CD4-positive, alpha-beta T cell treated with Interferon alpha-2 for 1 hour (primary cell): ENCODE measurements at places on chromosomes 4 and X.

DNA sequence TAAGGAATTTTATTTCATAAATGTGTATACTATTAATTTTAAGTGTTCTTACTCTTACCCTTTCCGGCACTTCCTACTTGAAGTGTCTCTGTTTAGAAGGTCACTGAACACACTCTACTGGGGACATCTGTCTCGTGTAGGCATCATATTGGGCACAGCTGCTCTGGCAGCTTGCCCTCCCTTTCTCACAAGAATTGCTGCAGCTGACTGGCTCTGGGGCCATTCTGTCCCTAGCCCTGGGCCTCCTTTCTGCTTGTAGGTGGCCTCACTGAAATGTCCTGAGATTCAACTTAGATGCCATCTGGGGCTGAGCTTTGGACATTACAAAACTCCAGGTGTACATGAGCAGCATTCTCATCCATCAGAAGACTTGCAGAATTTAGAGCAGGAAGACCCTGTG is 49.6 kb downstream of the SMAD1 start:
- no peak for DNase-seq

DNA sequence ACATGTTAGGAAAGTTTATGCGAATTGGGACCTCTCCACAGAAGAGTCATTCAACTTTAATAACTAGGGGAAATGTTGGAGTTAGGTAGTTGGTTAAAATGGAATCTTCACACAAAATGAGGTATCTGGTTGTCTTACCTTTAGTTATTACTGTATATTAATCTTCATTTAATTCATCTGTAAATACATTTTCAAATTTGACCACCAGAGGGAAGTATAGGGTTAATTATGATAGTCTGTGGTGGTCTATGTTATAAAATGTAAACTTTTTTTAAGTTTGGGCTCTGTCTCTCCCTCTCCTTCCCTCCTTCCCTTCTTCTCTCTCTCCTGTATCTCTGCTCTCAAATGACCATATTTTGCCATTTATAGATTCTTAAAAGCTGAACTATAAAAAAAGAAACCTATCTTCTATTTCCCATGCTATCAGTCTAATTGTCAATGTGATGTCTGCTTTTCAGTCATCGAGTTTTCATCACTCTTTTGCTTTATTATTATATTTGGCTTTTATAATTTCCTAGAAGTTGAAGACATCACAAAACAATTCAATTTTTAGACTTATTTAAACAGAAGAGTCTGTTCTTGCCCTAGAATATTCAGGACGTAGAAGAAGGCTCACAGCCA is 49.8 kb downstream of the TMEM144 start:
- no peak for DNase-seq

GRCh38 chr4:137694138-137694537 is 161.8 kb upstream of the PCDH18 start:
- no peak for DNase-seq

DNA sequence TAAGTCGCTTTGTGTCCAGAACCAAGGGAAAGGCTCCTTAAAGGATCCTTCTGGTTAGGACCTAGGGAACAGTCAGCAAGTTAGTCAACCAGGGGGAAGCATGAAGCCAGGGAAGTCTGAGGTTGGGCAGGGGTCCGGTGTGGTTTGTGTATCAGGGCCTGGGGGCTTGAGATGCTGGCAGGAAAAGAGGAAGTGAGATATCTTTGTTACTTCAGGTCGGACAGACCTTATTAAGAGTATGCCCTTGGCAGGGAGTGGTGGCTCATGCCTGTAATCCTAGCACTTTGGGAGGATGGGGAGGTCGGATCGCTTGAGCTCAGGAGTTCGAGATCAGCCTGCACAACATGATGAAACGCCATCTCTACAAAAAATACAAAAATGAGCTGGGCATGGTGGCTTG is 52.3 kb upstream of the TRPC5OS start:
- DNase-seq: no peak
